ENCODE measurements at places on chromosomes 2 and 18.

- DNase-seq, result no peak
Observed at GRCh38 chr2:162565666-162566065, 221.7 kb downstream of the GCA start.

GRCh38 chr2:19671916-19672315 is 229.9 kb downstream of the TTC32 start:
- DNase-seq, result no peak

DNA sequence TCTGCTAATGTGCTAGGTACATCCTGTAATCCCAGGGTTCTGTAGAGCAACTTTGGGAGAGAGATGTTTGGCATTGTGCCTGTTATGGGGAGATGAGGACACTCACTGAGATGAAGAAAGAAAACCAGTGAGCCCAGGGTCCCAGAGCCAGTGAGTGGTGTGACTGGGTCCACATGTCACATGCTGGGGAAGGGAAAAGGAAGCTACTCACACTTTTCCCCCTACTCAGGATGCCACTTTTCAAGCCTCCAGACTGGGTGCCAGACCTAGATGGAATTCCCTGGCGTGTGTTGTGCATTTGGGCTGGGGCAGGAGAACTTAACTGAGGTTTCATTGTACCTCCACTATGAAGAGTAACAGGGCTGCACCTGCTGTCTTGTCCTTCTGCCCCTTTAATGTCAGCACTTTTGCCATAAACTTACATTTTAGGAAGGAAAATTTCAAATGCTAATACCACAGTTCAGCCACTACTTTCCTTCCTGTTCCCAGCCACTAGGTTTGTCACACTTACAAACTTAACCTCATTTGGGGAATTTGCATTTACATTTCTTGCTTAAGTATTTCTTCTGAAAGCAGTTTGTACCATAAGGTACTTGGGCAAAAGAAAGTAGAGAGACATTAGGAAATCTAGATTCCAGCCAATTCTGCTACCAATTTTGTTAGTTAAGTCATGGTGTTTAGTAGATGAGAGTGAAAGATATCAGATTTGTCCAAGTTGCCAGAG is 10.2 kb downstream of the INSIG2 start:
- no peak for DNase-seq

- no peak for DNase-seq
Observed at GRCh38 chr18:42126586-42126985, 171.6 kb downstream of the PIK3C3 start.

DNA sequence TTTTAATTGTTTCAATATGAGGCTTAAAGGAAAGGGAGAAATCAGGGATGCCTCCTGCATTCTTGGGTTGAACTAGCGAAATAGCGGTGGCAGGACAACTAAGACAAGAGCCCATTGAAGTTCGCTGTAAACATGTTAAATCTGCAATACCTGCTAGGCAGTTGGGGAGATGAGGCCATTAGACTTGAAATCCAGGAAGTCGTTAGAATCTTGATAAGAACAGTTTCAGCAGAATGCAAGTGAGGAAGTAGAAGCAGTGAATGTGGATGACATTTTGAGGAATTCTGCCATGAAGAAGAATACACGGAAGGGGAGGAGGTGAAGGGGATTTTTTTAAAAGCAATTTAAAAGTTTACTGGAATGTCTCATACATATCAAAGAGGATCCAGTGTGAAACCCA is 109.7 kb downstream of the LPIN1 start:
- no peak for DNase-seq

- no peak for DNase-seq
Observed at GRCh38 chr2:227404585-227405271, 17.0 kb upstream of the SCYGR1 start.

GRCh38 chr2:46632349-46632748 is 153.0 kb downstream of the TMEM247 start:
- DNase-seq, result no peak

DNA sequence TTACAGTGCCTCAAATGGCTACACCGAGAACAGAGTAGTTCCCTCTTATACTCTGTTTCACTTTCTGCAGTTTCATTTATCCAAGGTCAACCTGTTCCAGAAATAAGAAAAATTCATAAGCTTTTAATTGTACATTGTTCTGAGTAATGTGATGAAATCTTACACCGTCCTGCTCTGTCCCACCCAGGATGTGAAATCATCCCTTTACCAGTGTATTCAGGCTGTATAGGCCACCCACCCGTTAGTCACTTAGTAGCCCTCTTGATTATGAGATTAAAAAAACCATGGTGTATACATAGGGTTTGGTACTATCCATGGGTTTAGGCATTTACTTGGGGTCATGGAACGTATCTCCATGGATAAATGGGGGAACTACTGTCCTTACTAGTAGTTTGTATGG is 29.8 kb downstream of the STARD6 start:
- DNase-seq, result no peak

GRCh38 chr18:70417847-70418246 is 129.0 kb downstream of the SOCS6 start:
- no peak for DNase-seq

GRCh38 chr18:33702625-33703024 is 124.6 kb downstream of the ASXL3 start:
- DNase-seq, result no peak

- DNase-seq, result no peak
Observed at GRCh38 chr2:27123302-27124150, at the start of gene ABHD1. Gene ABHD1, plus strand, starts transcription at chr2:27123815. Its CDS starts 134 bp downstream, at chr2:27123949.

GRCh38 chr2:79994161-79994560 is 310.4 kb downstream of the LRRTM1 start:
- DNase-seq, result no peak

DNA sequence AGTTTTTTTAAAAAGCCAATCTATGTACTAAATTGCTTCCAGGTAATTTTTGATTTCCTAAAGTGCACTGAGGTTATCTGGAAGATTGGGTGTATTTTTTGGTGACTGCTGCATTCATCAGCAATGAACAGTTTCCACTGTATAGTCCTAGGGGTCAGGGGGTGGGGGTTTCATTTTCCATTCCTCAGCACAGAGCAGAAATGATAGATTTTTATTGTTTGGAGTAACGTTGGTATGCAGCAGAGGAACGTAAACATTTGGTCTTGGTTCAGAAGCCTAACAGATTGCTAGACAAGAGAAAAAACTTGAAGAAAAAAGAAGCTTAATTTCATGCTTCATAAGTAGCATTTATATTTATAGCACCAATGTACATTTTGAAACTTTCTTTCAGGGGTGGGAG is 54.9 kb downstream of the ZCCHC2 start:
- DNase-seq, result no peak

- no peak for DNase-seq
Observed at GRCh38 chr18:46013484-46014189, 46.5 kb upstream of the EPG5 start.

GRCh38 chr2:221068123-221068522 is 504.0 kb downstream of the EPHA4 start:
- DNase-seq, result no peak

DNA sequence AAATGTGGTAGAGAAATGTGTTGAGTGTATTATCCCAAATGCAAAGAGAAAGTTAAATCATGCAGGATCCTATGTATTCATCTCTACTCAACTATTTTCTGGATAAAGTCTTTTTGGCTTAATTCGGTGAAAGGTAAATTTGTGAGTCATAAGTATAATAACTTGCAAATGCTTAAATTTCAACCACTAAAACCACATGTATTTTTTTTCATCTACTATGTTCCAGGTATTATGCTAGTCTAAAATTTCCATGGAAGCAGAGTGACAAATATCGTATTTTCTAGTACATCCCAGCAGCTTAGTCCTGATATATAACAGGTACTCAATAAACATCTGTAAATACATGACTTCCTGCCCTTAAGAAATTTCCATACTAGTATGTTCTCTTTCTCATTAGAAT is 6.2 kb downstream of the ALS2 start:
- DNase-seq, result no peak

- DNase-seq, result peak; percentile 11
Observed at GRCh38 chr2:46010925-46011490, 286.2 kb upstream of the EPAS1 start.

DNA sequence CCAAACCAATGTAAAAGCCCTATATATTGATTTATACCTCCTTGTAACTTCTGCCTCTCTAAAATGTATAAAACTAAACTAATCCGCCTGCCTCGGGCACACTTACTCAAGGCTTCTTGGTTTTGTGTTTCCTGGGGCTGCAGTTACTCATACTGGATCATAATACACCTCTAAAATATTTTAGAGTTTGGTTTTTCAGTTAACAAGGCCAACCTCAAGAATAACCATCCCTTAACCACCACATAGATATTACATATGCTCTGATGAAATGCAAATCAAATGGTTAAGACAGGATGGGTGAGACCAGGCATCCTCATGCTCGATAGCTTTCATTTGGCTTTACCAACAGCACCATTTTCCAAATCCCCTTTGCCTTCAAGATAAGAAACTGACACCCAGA is 46.4 kb downstream of the UXS1 start:
- DNase-seq, result no peak

DNA sequence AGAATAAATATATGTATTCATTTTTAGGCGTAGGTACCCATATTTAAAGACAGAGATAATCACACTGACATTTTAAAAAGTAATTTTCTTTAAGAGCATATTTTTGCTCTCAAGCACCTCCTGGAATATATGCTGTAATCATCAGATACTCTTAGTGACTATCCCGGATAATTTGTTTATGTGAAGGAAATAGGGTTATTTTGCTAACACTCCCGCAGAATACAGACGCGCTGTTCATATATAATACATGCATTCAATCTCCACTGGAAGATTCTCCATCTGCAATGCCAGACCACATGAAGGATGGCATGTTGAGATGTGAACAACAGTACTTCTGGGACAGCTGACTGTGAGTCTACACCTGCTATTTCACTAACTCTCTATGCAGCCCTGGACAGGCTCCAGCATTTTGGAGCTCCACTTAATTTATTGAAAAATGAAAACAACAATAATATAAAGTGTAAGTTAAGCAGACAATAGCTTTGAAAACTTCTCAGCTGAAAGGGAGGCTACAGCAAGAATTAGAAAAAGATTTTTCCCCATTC is 430.6 kb downstream of the TMX3 start:
- DNase-seq, result no peak

GRCh38 chr18:29062921-29063320 is 886.0 kb upstream of the CDH2 start:
- no peak for DNase-seq

DNA sequence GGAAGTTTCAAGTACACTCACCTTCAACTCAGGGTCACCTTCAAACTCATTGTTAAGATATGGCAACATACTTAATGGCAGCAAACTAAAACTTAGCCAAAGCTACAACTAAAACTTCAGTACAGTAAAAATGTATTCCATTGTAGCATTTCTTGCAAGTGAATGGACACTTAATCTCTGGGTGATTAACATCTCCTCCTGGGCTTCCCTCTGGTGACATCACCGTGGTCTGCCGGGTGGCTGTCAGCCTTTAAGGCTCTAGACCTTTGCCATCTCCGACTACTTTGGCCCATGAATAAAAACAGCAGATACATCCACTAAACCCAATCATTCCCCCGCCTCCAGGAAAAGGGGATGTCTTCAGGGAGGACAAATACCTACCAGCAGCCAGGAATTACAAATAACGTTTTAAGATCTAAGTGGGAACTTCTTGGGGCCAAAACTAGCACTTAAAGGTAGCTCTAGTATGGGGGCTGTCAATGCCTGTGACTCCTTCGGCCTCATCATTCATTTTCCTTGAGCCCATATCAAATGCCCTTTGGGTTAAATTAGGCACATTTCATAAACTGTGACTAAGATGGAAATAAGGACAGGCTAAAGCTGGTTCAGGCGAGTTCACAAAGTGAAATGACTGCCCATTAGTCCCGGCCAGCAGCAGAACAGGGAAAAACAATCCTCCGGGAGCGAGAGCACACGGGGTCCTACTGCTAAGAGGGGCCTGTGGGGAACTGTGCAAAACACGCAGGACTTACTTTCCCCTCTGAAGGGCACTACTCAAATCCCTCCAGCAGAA is 1.1 kb downstream of the TFCP2L1 start:
- no peak for DNase-seq

- DNase-seq, result no peak
Observed at GRCh38 chr2:1598041-1598710, 146.1 kb downstream of the PXDN start.

DNA sequence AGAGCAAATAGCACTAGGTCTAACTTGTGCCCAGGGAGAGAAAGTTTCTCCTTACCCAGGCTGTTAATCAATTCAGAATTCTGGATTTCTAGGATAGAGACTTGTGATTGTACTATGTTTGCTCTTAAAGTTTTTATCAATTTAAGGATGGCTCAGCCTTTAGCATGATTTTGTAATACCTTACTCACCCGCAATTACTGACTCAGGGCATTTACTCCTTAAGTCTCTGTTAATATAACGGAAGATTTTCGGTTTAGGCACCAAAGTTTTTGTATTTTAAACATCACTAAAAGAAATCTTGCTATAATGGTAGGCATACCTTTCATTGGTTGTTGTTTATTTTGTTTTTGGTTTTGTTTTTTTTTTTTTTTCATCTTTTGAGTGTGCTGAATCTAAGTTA is 358.2 kb downstream of the RBM43 start:
- DNase-seq, result no peak

GRCh38 chr2:178895171-178895570 is 87.9 kb upstream of the TTN start:
- no peak for DNase-seq

DNA sequence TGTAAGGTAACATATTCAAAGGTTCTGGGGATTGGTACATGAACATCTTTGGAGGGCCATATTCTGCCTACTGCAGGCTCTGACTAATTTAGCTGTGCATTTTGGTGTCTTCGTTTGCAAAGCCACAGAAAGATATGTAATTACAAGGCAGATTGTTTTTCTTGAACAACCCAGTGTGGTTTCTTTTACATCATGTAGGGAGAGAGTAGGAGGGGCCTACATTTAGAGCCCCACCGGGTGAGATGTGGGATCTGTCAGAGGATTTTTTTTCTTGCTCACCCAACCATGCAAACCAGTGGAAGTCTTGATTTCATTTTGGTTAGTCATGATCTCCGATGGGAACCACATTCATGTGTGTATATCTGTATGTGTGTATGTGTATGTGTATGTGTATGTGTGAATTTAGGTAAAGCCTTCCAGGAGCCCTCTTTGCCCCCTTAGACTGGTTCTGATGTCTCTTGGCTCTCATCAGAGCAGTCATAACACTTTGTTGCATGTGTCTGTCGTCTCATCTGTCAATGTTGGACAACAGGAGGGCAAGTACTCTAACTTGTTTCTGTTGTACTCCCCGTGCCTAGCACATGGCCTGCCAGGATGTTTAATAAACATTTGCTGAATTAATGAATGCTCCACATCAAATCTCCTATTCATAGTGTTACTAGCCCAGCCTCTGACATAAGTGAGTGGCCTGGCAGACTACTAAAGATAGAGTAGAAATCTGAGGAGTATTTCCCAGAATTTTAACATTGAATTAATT is 239.9 kb downstream of the MTX2 start:
- DNase-seq, result no peak

- no peak for DNase-seq
Observed at GRCh38 chr18:9088252-9088651, 14.2 kb upstream of the NDUFV2 start.

Measured in NCI-H2029 treated with DMSO at 0.1 percent for 48 hours (cell line).